SK-N-SH treated with all-trans-retinoic acid at 6 μM for 48 hours (cell line): ENCODE measurements at places on chromosomes 12 and 14.

- ATAC-seq = no peak
Measured at GRCh38 chr12:126726481-126727217, 1540.3 kb upstream of the TMEM132C start.

GRCh38 chr12:43880547-43880946, 44.7 kb downstream of the TMEM117 start:
- no peak for ATAC-seq

GRCh38 chr14:53757732-53758131, 198.9 kb downstream of the BMP4 start:
- no peak for ATAC-seq

DNA sequence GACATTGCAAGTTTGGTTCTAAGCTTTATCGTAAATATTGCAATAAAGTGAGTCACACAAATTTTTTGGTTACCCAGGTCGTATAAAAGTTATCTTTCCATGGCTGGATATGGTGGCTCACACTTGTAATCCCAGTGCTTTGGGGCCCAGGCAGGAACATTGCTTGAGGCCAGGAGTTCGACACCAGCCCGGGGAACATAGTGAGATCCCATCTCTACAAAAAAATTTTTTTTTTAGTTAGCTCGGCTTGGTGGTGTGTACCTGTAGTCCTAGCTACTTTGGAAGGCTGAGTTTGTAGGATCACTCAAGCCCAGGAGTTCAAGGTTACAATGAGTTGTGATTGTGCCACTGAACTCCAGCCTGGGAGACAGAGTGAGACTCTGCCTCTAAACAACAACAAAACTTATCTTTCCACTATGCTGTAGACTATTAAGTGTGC, 24.4 kb downstream of the PRORP start:
- ATAC-seq = no peak

- peak; percentile 47 for ATAC-seq
Measured at GRCh38 chr12:25249931-25250738, 594 bp downstream of the KRAS start.
